Activated T-cell treated with anti-CD3 and anti-CD28 coated beads, Interleukin-2, amount 50 U/mL, for 72 hours (primary cell): ENCODE measurements at places on chromosomes 3 and 15. TPM values are rescaled to one million over a fixed set of nuclear protein-coding genes. Genes with fewer than 3 reads are reported as not detected.

Gene RASGRP1
- 173 TPM for total RNA-seq

- no peak for DNase-seq
- H3K36me3 ChIP-seq = peaks cover 5% of the 10 kb centered on the region
- no peaks in the 10 kb centered on the region for H3K27me3 ChIP-seq
- H3K4me3 ChIP-seq = no peak overlapping the region
Measured at GRCh38 chr3:133820129-133820528, 14.5 kb downstream of the SRPRB start.

DNA sequence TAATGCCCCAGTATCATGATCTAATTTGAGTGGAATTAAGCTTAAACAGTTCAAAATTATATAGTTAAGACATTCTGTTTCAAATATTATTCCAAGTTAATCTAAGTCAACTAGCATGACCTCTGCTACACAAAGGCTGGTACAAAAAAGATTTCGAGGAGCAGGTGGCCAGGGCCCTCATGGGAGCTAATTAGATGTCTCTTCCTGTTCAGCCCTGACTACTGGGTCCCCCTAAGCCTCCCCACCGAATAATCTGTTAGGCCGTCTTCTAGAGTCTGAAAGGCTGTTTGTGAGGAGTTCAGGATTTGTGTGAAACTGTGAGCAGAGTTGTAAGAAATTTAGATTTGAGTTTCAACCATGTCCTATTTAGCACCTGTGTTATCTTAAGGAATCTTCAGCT lies 75.4 kb downstream of the PPM1L start:
- H3K4me3 ChIP-seq = no peak overlapping the region
- H3K27me3 ChIP-seq = no peaks in the 10 kb centered on the region
- peaks cover 2% of the 10 kb centered on the region for H3K36me3 ChIP-seq
- H3K4me1 ChIP-seq = no peaks in the 10 kb centered on the region

GRCh38 chr3:13583251-13584180 lies 34.6 kb downstream of the FBLN2 start:
- no peaks in the 10 kb centered on the region for H3K27me3 ChIP-seq
- H3K36me3 ChIP-seq = no peaks in the 10 kb centered on the region
- H3K4me3 ChIP-seq = no peak overlapping the region
- H3K27ac ChIP-seq = no peak overlapping the region
- DNase-seq = no peak
- no peaks in the 10 kb centered on the region for H3K4me1 ChIP-seq

DNA sequence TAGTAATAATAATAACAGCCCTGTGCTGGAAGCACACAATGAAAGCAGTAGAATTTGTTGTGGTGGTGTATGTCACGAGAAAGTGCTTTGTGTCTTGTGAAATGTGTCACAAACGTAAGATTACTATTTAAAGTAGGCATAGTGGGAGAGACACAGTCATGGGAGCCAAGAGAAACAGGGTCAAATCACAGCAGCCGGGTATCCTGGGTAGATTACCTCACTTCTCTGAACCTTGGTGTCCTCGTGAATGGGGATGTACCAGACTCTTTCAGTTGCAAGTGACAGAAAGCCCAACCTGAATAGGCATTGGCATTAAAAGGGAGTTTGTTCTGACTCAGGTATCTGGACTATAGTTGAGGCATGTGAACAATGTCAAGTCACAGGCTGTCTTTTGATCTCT lies 29.1 kb upstream of the SRGAP3 start:
- no peaks in the 10 kb centered on the region for H3K4me1 ChIP-seq
- no peak overlapping the region for H3K4me3 ChIP-seq
- DNase-seq = no peak
- no peaks in the 10 kb centered on the region for H3K36me3 ChIP-seq

- H3K4me1 ChIP-seq = peaks cover 99% of the 10 kb centered on the region
- peak overlapping the region; percentile 91 for H3K27ac ChIP-seq
- H3K27me3 ChIP-seq = no peaks in the 10 kb centered on the region
- H3K4me3 ChIP-seq = peak overlapping the region; percentile 68
- DNase-seq = no peak
- peaks cover 7% of the 10 kb centered on the region for H3K36me3 ChIP-seq
Measured at GRCh38 chr3:30626443-30627180, 20.2 kb downstream of the TGFBR2 start.

GRCh38 chr15:63884953-63885352 lies 51.2 kb upstream of the HERC1 start:
- H3K27ac ChIP-seq = no peak overlapping the region
- no peaks in the 10 kb centered on the region for H3K27me3 ChIP-seq
- no peaks in the 10 kb centered on the region for H3K36me3 ChIP-seq
- no peak overlapping the region for H3K4me3 ChIP-seq
- DNase-seq = no peak

DNA sequence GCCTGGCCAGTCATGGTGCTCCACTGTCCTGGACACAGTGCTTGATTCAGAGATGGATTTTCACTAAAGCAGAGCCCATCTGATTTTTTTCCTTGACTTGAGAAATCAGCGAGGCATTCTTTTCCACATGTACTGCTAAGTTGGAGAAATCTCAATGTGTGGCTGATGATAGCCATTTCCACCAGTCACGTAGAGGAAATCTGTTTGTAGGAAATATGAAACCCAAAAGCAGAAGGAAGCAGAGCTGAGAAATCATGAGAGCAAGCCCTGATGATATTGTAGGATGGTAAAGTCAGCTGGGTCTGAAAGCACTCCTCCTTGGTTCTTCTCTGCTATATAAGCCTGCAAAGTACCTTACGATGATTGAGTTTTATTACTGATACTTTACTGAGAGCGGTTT lies 1233.4 kb downstream of the ROBO2 start:
- DNase-seq = no peak
- no peaks in the 10 kb centered on the region for H3K4me1 ChIP-seq
- peaks cover 2% of the 10 kb centered on the region for H3K36me3 ChIP-seq
- H3K27me3 ChIP-seq = no peaks in the 10 kb centered on the region
- no peak overlapping the region for H3K4me3 ChIP-seq
- no peak overlapping the region for H3K27ac ChIP-seq

DNA sequence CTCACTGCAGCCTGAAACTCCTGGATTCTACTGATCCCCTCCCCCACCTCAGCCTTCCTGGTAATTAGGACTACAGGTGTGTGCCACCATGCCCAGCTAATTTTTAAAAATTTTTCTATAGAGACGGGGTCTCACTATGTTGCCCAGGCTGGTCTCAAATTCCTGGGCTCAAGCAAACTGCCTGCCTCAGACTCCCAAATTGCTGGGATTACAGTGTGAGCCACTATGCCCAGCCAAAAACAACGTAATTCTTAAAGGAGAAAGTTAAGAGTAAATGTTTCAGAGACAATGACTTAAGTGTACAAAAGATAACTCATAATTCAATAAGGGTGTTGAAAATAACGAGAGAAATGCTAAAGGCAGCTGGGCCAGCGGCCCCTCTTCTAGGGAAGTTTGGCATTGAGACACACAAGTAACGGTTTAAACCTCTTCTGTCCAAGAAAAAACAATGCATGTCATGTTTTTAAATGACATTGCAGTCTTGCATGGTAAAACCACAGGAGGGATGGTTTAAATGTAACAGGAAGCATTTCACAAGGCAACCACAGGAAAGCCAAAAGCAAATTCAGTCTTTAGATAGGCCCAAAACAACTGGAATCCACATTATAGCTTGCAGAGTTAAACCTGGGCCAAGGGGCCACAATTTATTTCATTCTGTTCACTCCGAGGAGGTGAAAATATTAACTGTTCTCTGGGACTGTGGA lies 5.1 kb downstream of the PROK2 start:
- no peak overlapping the region for H3K4me3 ChIP-seq
- DNase-seq = no peak
- peaks cover 49% of the 10 kb centered on the region for H3K27me3 ChIP-seq
- peaks cover 2% of the 10 kb centered on the region for H3K36me3 ChIP-seq
- no peak overlapping the region for H3K27ac ChIP-seq

GRCh38 chr3:25711090-25711489 lies 46.4 kb upstream of the TOP2B start:
- H3K4me1 ChIP-seq = no peaks in the 10 kb centered on the region
- no peaks in the 10 kb centered on the region for H3K27me3 ChIP-seq
- H3K27ac ChIP-seq = no peak overlapping the region
- no peaks in the 10 kb centered on the region for H3K36me3 ChIP-seq
- DNase-seq = no peak
- no peak overlapping the region for H3K4me3 ChIP-seq

DNA sequence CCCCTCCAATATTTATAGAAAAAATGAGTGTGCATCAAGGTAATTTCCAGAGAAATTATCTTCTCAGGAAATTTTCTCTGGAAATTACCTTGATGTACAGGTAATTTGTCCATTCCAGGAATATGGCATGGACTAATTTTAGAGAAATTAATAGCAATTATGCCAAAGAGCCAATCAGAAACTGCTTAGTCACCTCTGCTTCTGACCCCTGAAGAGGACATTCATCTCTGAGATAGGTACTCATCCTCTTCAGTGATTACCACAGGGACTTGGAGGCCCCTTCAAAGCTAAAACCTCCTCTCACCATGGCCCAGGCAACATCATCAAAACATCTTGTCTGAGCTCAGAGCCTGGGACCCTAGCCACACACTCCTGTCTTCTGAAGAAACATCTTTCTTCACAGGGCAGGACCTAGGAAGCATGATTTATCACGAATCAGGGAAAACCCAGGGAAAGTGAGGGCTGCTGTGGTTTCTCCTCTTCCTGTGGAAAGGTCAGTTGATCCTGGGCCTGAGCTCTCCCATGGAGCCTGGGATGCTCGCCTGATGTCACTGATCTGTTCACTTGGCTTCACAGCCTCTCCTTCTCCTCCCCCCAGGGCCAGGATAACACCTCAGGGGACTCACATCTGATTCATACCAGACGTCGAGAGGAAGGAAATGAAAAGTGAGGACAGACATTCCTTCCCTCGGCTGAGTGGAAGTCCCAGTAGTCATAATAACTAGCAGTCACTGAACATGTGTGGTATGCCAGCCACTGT lies 210.5 kb downstream of the DTWD1 start:
- H3K27ac ChIP-seq = no peak overlapping the region
- peaks cover 3% of the 10 kb centered on the region for H3K36me3 ChIP-seq
- no peak overlapping the region for H3K4me3 ChIP-seq
- H3K4me1 ChIP-seq = no peaks in the 10 kb centered on the region
- no peak for DNase-seq

GRCh38 chr15:31487811-31488436 lies 161.3 kb downstream of the KLF13 start:
- H3K4me3 ChIP-seq = peak overlapping the region; percentile 68
- DNase-seq = peak; percentile 66
- peaks cover 10% of the 10 kb centered on the region for H3K27me3 ChIP-seq

- H3K27ac ChIP-seq = no peak overlapping the region
- peaks cover 8% of the 10 kb centered on the region for H3K4me1 ChIP-seq
- no peaks in the 10 kb centered on the region for H3K36me3 ChIP-seq
- H3K4me3 ChIP-seq = no peak overlapping the region
Measured at GRCh38 chr3:5071061-5071460, 51.0 kb upstream of the ARL8B start.

DNA sequence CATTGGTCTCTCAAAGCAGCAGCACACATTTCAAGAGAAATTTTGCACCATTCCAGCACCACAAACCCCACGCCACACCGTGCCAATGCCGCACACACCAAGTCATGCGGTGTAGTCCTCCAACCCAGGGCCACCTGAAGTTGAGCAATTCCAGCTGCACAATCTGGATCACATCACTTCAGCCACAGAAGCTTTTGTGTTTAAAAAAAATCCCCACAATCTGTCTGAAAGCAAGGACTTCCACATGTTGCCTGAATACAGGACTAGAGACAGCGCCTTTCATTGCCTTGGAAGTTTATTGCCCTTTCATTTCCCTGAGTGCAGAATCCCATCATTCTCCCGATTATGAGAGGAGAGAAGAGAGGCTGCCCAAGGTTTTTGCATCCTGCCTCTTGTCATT lies 175.6 kb upstream of the BCL6 start:
- DNase-seq = no peak
- H3K4me3 ChIP-seq = peak overlapping the region; percentile 0
- H3K27me3 ChIP-seq = peaks cover 9% of the 10 kb centered on the region
- no peak overlapping the region for H3K27ac ChIP-seq

GRCh38 chr3:5846261-5846660 lies 658.8 kb downstream of the EDEM1 start:
- DNase-seq = no peak
- no peak overlapping the region for H3K4me3 ChIP-seq
- H3K4me1 ChIP-seq = no peaks in the 10 kb centered on the region
- no peaks in the 10 kb centered on the region for H3K36me3 ChIP-seq

- H3K4me3 ChIP-seq = no peak overlapping the region
- no peaks in the 10 kb centered on the region for H3K4me1 ChIP-seq
Measured at GRCh38 chr3:157948605-157949383, 157.4 kb downstream of the SHOX2 start.

DNA sequence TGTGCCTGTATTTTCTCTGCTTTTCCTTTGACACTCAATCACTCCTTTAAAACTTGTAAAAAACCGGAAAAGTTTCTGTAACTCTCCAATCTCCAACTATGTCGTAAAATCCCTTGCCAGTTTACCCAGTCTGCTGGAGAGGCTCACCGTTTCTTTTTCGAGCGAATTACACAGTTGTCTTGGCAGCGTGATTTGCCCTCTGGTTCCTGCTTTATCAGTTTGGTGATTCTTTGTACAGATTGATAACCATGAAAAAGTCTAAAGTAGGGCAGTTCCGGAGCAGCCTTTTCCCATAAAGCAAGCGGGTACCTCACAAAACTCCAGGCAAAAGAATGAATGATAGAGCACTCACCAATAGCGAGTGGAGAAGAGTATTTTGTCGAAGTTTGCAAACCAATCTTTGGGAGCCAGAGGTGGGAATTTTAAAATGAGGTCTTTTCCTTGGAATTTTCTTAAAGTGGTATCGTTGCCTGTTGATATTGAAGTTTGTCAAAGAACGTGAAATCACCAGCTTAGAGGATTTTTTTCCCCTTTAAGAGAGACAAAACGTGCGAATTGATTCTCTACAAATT lies at the start of gene TTC23:
TSS of gene TTC23 (minus strand) at position 312 of the 572 bp plus-strand sequence. CDS start 20,869 bp downstream, outside the sequence.
- peak within 1 kb of the TSS; percentile 91 for H3K4me3 ChIP-seq
- H3K36me3 ChIP-seq = peaks cover 4% of the 10 kb centered on the region
- H3K4me1 ChIP-seq = peaks cover 33% of the 10 kb centered on the region
- H3K27me3 ChIP-seq = no peaks in the 10 kb centered on the region
- no peak for DNase-seq
- H3K27ac ChIP-seq = peak within 1 kb of the TSS; percentile 78

DNA sequence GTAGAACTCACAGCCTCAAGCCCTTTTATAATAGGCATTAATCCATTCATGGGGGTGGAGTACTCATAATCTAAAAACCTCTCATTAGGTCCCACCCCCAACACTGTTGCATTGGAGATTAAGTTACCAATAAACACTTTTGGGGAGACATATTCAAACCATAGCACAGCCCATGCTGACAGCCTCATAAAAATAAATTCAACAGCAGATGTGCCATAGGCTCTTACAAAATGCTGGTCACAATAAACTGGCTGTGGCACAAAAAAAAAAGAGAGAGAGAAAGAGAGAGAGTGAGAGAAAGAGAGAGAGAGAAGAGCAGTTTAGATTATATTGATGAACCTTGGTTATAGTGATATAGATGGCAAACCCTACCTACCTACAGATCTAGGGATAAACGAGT lies 1000.9 kb downstream of the TUSC7 start:
- no peaks in the 10 kb centered on the region for H3K27me3 ChIP-seq
- no peaks in the 10 kb centered on the region for H3K36me3 ChIP-seq
- H3K4me1 ChIP-seq = no peaks in the 10 kb centered on the region
- no peak for DNase-seq
- H3K27ac ChIP-seq = no peak overlapping the region
